Uterus (tissue), 4 donors: ENCODE measurements at places on chromosomes 6 and 20. TPM values are rescaled to one million over a fixed set of nuclear protein-coding genes. Genes with fewer than 3 reads are reported as not detected.

Gene MTHFD1L
- total RNA-seq: 4.1 TPM

Gene FAM210B
- total RNA-seq: 40.4 TPM

Gene TCP11
- total RNA-seq: 1.8 TPM

GRCh38 chr6:33772902-33773472, 15.9 kb downstream of the LEMD2 start:
- no peak for DNase-seq
- no peaks in the 10 kb centered on the region for H3K36me3 ChIP-seq
- peak overlapping the region; percentile 82 for H3K27ac ChIP-seq
- no peaks in the 10 kb centered on the region for H3K4me1 ChIP-seq
- no peaks in the 10 kb centered on the region for H3K27me3 ChIP-seq
- no peak overlapping the region for H3K4me3 ChIP-seq

- no peaks in the 10 kb centered on the region for H3K36me3 ChIP-seq
- no peaks in the 10 kb centered on the region for H3K27me3 ChIP-seq
- H3K4me3 ChIP-seq: no peak overlapping the region
- H3K27ac ChIP-seq: no peak overlapping the region
- no peaks in the 10 kb centered on the region for H3K4me1 ChIP-seq
Measured at GRCh38 chr6:33809594-33809993, 5.8 kb upstream of the MLN start.

- H3K27me3 ChIP-seq: no peaks in the 10 kb centered on the region
- no peak overlapping the region for H3K27ac ChIP-seq
- H3K4me3 ChIP-seq: no peak overlapping the region
Measured at GRCh38 chr6:30411515-30412207, 66.7 kb downstream of the RPP21 start.

- no peaks in the 10 kb centered on the region for H3K36me3 ChIP-seq
- no peak overlapping the region for H3K4me3 ChIP-seq
- H3K4me1 ChIP-seq: no peaks in the 10 kb centered on the region
- DNase-seq: no peak
- H3K27ac ChIP-seq: no peak overlapping the region
Measured at GRCh38 chr6:147257760-147258159, 53.5 kb downstream of the STXBP5 start.

GRCh38 chr6:105474234-105474633, 71.4 kb upstream of the PREP start:
- H3K36me3 ChIP-seq: no peaks in the 10 kb centered on the region
- no peaks in the 10 kb centered on the region for H3K4me1 ChIP-seq
- no peak overlapping the region for H3K27ac ChIP-seq
- H3K27me3 ChIP-seq: no peaks in the 10 kb centered on the region
- DNase-seq: no peak

Gene TNF
- total RNA-seq: not detected

Gene LTB
- total RNA-seq: not detected

GRCh38 chr6:22784601-22785410, 215.4 kb downstream of the HDGFL1 start:
- H3K27me3 ChIP-seq: no peaks in the 10 kb centered on the region
- DNase-seq: no peak
- no peaks in the 10 kb centered on the region for H3K36me3 ChIP-seq

Gene LTA
- total RNA-seq: not detected

DNA sequence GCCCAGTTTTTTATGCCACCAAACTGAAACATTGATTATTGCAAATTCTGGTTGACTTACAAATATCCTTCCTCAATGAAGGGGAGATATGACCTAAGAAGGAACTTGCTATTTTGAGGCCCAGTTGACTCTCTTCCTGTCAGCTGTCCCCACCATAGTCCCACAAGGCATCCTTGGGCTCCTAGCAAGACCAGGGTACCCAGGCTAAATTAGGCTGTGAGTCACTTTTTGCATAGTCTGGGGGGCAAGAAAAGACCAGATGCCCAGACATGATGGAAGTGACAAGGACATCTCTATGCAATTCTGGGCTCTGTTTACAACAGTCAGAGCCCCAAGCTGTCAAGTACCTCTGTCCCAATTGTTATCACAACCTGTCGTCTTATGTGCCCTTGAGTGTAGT, 31.8 kb upstream of the MAFB start:
- no peak overlapping the region for H3K4me3 ChIP-seq
- H3K27ac ChIP-seq: no peak overlapping the region
- no peaks in the 10 kb centered on the region for H3K4me1 ChIP-seq
- H3K27me3 ChIP-seq: no peaks in the 10 kb centered on the region

Gene DEFB124
- 3.2 TPM for total RNA-seq

Gene PXDC1
- 42.4 TPM for total RNA-seq

- DNase-seq: peak; percentile 56
- H3K27me3 ChIP-seq: no peaks in the 10 kb centered on the region
- peak overlapping the region; percentile 85 for H3K27ac ChIP-seq
- H3K36me3 ChIP-seq: no peaks in the 10 kb centered on the region
- peak overlapping the region; percentile 50 for H3K4me3 ChIP-seq
Measured at GRCh38 chr6:41940759-41941279, 789 bp downstream of the CCND3 start.

DNA sequence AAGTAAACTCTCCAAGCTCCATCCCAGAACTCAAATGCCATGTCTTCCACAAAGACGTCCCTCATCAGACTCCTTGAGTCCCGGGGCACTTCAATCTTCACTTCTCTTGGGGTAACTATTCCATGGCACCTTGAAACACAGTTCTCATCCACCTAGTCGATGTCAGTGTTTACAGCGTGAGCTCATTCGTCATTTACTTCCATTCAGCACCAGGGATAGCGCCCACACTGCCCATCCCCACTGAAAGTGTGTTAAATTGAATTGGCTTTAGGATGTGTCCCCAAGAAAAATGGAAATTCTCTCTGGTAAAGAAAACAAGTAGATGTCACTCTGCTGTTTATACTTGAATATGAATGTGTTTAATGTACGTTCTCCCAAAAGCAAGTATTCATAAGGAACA, 31.3 kb downstream of the KCNK15 start:
- H3K4me3 ChIP-seq: no peak overlapping the region
- H3K27ac ChIP-seq: no peak overlapping the region
- no peaks in the 10 kb centered on the region for H3K36me3 ChIP-seq
- H3K4me1 ChIP-seq: no peaks in the 10 kb centered on the region
- no peaks in the 10 kb centered on the region for H3K27me3 ChIP-seq

Gene CST3
- total RNA-seq: 536 TPM

GRCh38 chr6:71387179-71387578, 98.6 kb downstream of the OGFRL1 start:
- H3K4me1 ChIP-seq: no peaks in the 10 kb centered on the region
- H3K4me3 ChIP-seq: no peak overlapping the region
- no peaks in the 10 kb centered on the region for H3K27me3 ChIP-seq
- no peaks in the 10 kb centered on the region for H3K36me3 ChIP-seq
- H3K27ac ChIP-seq: no peak overlapping the region
- no peak for DNase-seq

- no peaks in the 10 kb centered on the region for H3K36me3 ChIP-seq
- no peak overlapping the region for H3K27ac ChIP-seq
Measured at GRCh38 chr6:63807056-63807455, 171.5 kb downstream of the PHF3 start.

GRCh38 chr6:163608204-163608644, 193.7 kb downstream of the QKI start:
- H3K4me1 ChIP-seq: no peaks in the 10 kb centered on the region
- DNase-seq: no peak
- H3K4me3 ChIP-seq: no peak overlapping the region

Gene KCNQ2
- not detected for total RNA-seq

GRCh38 chr20:58308290-58308679, 1.2 kb upstream of the RAB22A start:
- no peaks in the 10 kb centered on the region for H3K36me3 ChIP-seq
- no peak for DNase-seq
- no peaks in the 10 kb centered on the region for H3K27me3 ChIP-seq
- peak overlapping the region; percentile 79 for H3K4me3 ChIP-seq
- H3K27ac ChIP-seq: peak overlapping the region; percentile 76

GRCh38 chr6:111768431-111768770, 104.9 kb downstream of the FYN start:
- H3K27me3 ChIP-seq: no peaks in the 10 kb centered on the region
- H3K36me3 ChIP-seq: no peaks in the 10 kb centered on the region
- H3K4me1 ChIP-seq: no peaks in the 10 kb centered on the region
- no peak overlapping the region for H3K4me3 ChIP-seq
- DNase-seq: no peak

Gene MEP1A
- not detected for total RNA-seq

DNA sequence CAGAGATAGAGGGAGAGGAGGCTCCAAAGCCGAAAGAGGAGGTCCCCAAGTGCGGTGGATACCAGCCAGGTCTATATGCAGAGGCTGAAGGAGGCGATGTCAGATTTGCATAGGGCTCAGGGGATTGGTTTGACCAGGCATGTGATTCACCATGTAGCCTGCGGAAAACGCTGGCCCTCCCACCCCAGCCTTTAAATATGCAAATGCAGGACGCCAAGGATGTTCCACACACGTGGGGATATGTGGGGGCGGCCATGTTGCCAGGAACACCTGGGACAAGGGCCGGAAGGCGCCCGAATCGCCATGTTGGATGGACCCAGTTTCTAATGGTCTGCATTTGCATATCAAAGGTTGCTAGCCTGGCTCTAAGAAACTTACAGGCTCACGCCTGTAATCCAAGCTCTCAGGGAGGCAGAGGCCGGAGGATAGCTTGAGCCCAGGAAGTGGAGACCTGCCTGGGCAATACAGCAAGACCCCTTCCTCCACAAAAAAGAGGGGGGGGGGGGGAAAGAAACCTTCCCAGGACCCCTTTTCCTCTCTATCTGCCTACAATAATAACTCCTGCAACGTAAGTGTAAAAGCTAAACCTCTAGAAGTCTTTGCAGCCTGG, 110.5 kb downstream of the TULP4 start:
- H3K4me3 ChIP-seq: no peak overlapping the region
- H3K36me3 ChIP-seq: no peaks in the 10 kb centered on the region
- no peak for DNase-seq
- H3K4me1 ChIP-seq: no peaks in the 10 kb centered on the region
- no peaks in the 10 kb centered on the region for H3K27me3 ChIP-seq
- no peak overlapping the region for H3K27ac ChIP-seq

DNA sequence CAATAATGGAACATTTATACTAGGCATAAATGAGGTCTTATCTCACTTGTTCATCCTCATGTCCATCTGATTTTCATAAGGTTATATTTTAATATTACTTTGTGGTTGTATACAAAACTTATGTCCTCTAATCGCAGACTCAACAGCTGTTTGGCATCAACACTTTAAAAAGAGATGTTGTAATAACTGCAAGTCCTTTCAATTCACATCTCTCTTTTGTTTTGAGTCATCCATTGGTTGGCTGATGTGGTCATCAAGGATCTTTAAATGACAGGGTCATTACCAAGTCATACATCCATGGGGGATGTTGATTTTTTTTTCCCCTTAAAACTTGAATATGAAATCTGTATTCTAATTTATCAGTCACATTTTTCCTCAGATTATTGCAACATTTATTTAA, 299.4 kb upstream of the NRSN1 start:
- H3K4me3 ChIP-seq: no peak overlapping the region
- DNase-seq: no peak
- no peaks in the 10 kb centered on the region for H3K4me1 ChIP-seq
- no peaks in the 10 kb centered on the region for H3K27me3 ChIP-seq
- H3K36me3 ChIP-seq: no peaks in the 10 kb centered on the region

Gene GZF1
- total RNA-seq: 12.9 TPM

DNA sequence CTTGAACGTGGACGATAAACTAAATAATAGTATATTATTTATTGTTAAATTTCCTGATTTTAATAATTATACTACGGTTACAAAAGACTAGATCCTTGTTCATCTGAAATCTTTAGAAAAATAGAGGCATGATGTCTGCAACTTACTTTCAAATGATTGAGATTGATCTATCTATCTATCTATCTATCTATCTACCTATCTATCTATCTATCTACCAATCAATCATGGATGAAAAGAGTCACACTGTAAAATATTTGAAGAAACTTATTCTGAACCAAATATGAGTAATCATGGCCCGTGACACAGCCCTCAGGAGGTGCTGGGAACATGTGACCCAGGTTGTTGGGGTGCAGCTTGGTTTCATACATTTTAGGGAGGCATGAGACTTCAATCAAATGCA, 11.7 kb upstream of the BLCAP start:
- no peaks in the 10 kb centered on the region for H3K4me1 ChIP-seq
- no peak overlapping the region for H3K27ac ChIP-seq
- no peaks in the 10 kb centered on the region for H3K27me3 ChIP-seq
